ENCODE measurements at places on chromosomes 3 and 15.

GRCh38 chr3:69085833-69086722 is 1.3 kb downstream of the ARL6IP5 start:
- H3K27ac ChIP-seq, result peak overlapping the region; percentile 69
- DNase-seq, result peak; percentile 82
- H3K4me3 ChIP-seq, result peak overlapping the region; percentile 95
- no peaks in the 10 kb centered on the region for H3K36me3 ChIP-seq
- peaks cover 13% of the 10 kb centered on the region for H3K4me1 ChIP-seq

- H3K36me3 ChIP-seq, result no peaks in the 10 kb centered on the region
- no peak overlapping the region for H3K4me3 ChIP-seq
- no peak for DNase-seq
- no peaks in the 10 kb centered on the region for H3K4me1 ChIP-seq
- H3K27me3 ChIP-seq, result no peaks in the 10 kb centered on the region
Measured at GRCh38 chr3:171169866-171170265, 143.3 kb upstream of the SLC2A2 start.

DNA sequence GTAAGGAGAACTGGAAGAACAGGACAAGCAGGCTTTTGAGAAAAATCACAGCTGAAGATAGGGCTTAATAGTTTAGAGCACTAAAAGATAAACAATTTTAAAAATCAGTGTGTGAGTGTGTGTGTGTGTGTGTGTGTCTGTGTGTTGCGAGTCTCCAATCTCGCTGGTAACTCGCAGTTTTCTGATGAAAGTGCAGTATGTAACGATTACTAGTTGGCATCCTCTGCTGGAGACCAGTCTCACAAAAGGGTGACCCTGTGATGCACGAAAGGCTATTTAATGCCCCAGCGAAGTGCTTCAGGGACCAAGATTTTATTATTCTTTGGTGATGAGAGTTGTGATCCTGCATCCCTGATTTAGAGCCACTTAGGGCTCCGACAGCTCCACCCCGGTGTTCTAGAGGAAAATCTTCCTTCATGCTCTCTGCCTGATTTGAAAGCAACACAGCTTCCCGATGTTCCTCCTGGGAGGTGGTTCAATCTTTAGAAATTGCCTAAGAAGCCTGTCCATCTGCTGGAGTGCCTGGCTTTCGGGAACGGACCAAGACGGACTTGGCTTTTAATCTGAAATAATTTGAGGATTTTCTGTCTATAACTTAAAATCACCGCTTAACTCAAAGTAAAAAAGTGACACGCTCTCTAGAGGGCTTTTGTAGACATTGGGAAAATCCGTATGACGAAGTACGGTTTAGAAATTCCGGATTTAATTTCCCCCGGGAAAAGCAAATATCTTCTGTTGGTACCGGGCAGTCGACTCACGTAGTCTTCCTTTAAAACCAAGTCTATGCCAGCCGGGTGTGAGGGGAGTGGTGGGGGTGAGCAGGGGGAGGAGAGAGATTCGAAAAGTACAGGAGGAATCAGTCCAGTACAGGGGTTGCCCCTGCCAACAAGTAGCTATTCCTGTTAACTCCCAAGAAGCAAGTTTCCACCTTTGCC is 1.1 kb upstream of the ALCAM start:
- peak overlapping the region; percentile 18 for H3K27ac ChIP-seq
- no peaks in the 10 kb centered on the region for H3K27me3 ChIP-seq
- peak; percentile 23 for DNase-seq
- H3K4me1 ChIP-seq, result no peaks in the 10 kb centered on the region

DNA sequence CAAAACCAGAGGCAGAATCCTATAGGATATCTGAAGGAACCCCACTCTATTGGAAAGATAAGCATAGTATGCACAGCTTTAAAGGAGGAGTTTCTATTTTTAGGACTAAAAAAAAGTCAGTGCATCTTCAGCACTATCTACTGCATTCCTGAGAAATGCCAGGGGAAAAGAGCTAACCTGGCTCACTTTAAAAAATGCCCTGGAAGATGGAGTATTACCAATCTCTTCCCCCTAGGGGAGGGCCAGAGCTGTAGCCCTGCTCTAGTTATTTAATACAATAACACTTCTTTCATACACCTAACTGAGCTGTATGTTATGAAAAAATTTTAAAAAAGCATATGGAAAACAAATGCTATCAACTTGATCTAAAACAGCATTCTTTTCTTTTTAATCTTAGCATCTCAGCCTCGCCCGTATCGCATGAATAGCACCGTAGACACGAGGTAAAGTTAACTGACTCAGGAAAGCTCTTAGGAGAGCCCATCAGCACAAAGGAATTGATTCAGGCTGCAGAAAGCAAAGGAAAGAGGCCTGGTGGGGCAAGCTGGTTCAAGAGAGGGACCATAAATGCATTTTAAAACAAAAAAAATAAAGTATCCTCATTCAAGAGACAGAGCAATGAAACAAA is 50.2 kb downstream of the TGM4 start:
- no peaks in the 10 kb centered on the region for H3K36me3 ChIP-seq
- H3K4me1 ChIP-seq, result peaks cover 3% of the 10 kb centered on the region
- no peak for DNase-seq
- H3K27me3 ChIP-seq, result no peaks in the 10 kb centered on the region
- H3K27ac ChIP-seq, result no peak overlapping the region

GRCh38 chr15:68003297-68003696 is 50.8 kb upstream of the PIAS1 start:
- no peak overlapping the region for H3K4me3 ChIP-seq
- peaks cover 3% of the 10 kb centered on the region for H3K4me1 ChIP-seq
- H3K36me3 ChIP-seq, result no peaks in the 10 kb centered on the region
- no peaks in the 10 kb centered on the region for H3K27me3 ChIP-seq

DNA sequence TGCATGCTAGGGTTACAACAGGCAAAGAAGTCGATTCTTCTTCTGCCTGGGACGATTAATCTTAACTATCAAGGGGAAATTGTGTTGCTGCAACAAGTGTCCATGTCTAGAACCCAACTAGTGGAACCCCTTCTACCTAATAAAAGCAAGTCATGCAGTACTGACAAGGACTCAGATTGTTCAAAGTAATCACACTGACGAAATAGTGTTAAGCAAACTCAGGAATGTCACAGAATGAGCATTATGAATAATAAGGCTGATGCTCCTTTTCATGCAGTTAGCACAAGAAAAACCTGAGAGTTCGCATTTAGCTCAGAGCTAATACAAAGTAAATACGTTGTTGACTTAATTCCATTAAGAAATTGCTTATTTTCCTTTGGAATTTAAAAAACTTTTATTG is 47.5 kb upstream of the TRIM42 start:
- no peaks in the 10 kb centered on the region for H3K36me3 ChIP-seq
- H3K27me3 ChIP-seq, result no peaks in the 10 kb centered on the region

- no peak overlapping the region for H3K4me3 ChIP-seq
- H3K36me3 ChIP-seq, result no peaks in the 10 kb centered on the region
- no peaks in the 10 kb centered on the region for H3K4me1 ChIP-seq
- no peaks in the 10 kb centered on the region for H3K27me3 ChIP-seq
Measured at GRCh38 chr3:52596658-52597265, 60.4 kb downstream of the UQCC5 start.

DNA sequence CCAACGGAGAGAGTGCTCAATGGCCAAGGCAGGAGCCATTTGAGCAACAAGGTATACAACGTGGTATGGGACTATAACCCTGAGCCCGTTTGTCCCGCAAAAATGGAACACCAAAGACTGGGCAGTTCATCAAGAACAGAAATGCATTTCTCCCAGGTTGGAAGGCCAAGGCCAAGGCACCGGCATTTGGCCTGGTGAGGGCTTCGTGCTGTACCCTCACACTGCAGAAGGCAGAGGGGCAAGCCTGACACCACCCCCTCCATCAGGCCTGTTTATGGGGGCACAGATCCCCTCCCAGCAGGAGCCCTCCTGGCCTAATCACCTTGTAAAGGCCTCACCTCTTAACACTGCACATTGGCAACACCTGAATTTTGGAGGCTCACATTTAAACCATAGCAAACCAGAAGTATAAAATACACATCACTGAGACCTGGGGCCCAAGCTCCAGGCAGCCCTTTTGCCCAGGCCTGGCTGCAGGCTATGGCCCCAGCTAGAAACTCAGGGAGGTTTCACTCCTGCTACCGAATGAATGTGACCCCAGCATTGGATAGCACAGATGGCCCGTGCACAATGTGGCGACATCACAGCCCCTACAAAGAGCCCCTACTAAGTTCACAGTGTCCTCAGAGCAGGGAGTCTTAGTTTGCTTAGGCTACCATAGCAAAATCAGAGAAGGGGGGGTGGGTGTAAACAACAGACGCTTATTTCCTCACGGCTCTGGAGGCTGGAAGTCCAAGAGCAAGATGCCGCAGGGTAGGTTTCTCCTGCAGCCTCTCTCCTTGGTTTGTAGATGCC is 47.1 kb downstream of the KLF15 start:
- peaks cover 13% of the 10 kb centered on the region for H3K4me1 ChIP-seq
- H3K27ac ChIP-seq, result no peak overlapping the region
- no peak for DNase-seq
- no peaks in the 10 kb centered on the region for H3K36me3 ChIP-seq

DNA sequence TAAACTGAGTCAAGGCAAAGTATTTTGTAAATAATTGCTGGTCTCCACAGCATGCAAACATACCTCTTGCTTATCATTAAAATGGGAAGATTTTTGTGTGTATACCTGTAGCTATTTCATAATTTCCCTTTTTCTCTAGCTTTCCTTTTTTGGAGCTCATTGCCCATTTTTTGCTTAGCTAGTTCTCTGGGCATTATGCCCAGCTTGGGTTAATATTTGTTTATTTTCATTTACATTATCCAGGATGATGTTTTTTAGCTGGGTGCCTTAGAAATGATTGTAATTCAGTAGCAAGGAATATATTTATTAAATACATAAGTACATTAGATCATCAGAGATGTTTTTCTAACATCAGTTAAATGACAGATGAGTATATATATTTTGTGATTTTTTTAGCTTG is 1271.7 kb upstream of the GBE1 start:
- no peaks in the 10 kb centered on the region for H3K36me3 ChIP-seq
- no peak overlapping the region for H3K4me3 ChIP-seq
- no peak for DNase-seq
- no peaks in the 10 kb centered on the region for H3K27me3 ChIP-seq
- no peaks in the 10 kb centered on the region for H3K4me1 ChIP-seq

GRCh38 chr15:60890375-60891230 is 338.5 kb downstream of the RORA start:
- no peaks in the 10 kb centered on the region for H3K4me1 ChIP-seq
- H3K36me3 ChIP-seq, result no peaks in the 10 kb centered on the region
- no peaks in the 10 kb centered on the region for H3K27me3 ChIP-seq
- DNase-seq, result no peak
- H3K27ac ChIP-seq, result no peak overlapping the region

DNA sequence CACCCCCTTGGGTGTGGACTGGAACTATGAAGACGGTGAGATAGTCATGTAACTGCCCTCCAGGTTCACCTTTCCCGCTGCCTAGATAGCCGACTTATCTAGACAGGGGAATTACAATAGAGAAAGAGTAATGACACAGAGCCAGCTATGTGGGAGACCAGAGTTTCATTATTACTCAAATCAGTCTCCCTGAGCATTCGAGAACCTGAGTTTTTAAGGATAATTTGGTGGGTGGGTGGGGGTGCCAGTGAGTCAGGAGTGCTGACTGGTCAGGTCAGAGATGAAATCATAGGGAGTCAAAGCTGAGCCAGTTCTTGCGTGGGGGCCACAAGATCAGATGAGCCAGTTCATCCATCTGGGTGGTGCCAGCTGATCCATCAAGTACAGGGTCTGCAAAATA is 19.7 kb upstream of the DNAJC19 start:
- H3K27ac ChIP-seq, result no peak overlapping the region
- no peaks in the 10 kb centered on the region for H3K4me1 ChIP-seq
- H3K36me3 ChIP-seq, result no peaks in the 10 kb centered on the region
- no peak for DNase-seq
